ENCODE measurements at places on chromosomes 16 and 17.

DNA sequence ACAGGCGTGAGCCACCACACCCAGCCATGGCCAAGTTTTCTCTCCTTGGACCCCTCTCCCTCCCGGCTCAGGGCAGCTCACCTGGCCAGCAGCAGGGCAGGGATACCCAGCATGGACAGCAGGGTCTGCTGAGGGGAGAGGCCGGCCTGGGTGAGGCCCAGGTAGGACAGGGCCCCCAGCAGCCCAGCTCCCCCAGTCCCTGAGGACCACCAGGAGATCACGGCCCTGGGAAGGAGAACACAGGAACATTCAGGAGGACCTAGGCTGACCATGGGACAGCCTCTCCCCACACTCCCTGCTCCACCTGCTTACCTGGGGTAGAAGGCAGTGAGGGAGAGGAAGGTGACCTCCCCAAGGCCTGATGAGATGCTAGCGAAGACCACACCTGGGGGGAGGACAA is 5.6 kb downstream of the CLN3 start:
- no peak for DNase-seq

GRCh38 chr17:38725066-38725465 is 5.1 kb upstream of the CISD3 start:
- DNase-seq = no peak

DNA sequence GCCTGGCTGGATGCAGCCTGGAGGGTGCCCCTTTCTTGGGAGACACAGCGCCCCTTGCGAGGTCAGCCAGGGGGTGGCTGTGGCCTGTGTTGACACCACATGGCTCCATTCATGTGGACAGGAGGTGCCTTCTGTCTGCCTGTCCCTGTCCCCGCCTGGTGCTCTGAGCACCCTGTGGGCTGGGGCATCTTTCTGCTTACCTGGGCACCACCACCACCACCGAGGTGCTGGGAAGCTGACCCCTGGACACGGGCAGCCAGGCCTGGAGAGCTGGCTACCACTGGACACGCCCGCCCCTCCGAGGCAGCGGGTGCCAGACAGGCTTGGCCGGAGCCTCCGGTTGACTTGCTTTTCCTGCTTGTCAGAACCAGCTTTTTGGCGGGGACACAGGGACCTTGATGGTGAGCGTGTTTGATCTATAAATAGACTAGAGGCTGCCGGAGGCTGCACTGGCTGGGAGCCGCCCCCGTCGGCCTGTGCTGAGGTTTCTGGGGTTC is 121.3 kb upstream of the GSE1 start:
- peak; percentile 95 for DNase-seq

DNA sequence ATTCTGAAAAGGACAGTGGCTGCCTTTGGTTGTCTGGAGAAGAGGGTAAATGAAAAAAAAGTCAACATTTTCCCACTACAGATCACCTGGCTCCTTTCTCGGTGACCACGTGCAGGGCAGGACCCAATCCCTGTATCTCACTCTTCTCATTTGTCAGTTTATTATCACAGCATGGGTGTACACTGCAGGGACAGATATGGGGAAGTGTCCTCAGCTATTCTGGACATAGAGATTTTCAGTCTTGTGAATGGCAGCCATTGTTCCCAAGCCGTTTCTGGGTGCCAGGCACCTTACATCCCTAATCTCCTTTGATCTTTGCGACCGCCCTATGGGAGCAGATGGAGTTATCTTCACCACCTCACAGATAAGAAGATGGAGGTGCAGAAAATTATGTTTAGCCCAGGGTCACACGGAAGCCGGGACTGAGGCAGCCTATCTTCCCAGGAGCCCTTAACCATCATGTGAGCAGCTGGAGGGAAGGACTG is 7.2 kb downstream of the ADORA2B start:
- no peak for DNase-seq

GRCh38 chr16:75710344-75710743 is 9.1 kb upstream of the DUXB start:
- DNase-seq = no peak

DNA sequence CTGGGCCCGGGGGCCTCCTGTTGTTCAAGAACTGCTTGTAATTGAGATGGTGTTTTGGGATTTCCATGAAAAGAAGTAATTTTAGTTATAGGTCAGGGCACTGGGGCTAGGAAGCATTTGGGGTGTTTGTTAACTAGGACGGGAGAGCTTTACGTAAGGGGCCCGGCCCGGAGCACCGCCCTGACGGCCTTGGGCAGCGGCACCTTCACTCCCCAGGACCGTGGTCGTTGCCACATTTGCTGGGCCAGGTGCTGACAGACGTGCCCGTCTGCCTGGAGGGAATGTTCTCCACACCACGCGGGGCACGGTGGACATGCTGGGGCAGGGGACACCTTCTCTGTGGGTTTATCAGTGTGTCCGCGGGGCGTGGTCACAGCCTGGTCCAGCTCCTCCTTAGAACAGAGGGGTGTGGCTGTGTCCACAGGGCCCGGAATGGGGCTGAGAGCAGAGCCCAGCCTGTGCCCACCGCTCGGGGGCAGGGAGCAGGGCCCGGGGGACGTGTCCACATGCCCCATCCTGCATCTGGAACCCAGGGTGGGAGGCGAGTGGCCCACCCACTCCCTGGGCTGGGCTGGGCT is 57.7 kb downstream of the BAIAP2 start:
- DNase-seq = peak; percentile 78

- no peak for DNase-seq
Observed at GRCh38 chr17:11981862-11982261, 15.4 kb downstream of the ZNF18 start.
